ENCODE measurements at places on chromosomes 5 and 9. TPM values are rescaled to one million over a fixed set of nuclear protein-coding genes. Genes with fewer than 3 reads are reported as not detected.

DNA sequence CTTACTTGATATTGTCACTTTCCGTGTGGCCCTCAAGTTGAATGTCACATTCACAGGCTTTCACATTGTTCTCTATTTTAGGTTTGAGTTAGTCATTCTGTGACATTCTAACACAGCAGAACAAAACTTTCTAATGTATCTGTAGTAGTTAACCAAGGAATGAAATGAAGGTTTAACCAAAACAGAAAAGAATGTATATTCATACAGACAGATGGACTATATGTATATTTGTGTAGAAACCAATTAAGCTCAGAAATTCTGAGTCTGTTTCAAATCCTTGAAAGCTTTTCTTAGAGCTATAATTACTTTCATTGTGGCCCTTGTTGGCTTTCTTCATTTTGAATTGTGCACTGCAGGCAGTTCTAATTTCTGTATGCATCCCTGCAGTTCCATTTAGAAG, 654.7 kb downstream of the LRRC70 start:
- DNase-seq = no peak

- DNase-seq = no peak
Observed at GRCh38 chr5:10712574-10713366, 48.3 kb downstream of the DAP start.

DNA sequence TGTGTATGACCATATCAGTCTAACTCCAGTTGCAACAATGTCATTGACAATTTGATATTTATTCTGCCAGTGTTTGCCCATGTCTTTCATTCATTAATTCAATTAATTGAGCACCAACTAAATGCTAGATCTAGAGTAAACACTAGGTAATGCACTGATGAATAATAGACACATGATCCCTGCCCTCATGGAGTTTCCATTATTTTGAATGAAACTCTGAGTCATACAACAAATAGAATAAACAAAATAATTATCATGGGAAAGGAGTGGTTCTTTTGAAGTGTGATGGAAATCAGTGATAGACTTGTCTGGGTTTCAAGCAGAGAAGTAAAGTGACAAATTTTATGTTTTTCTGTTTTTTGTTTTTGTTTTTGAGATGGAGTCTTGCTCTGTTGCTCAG, 4.6 kb downstream of the ARHGEF37 start:
- DNase-seq = no peak

The HMCN2 gene
- total RNA-seq = 30.9 TPM

DNA sequence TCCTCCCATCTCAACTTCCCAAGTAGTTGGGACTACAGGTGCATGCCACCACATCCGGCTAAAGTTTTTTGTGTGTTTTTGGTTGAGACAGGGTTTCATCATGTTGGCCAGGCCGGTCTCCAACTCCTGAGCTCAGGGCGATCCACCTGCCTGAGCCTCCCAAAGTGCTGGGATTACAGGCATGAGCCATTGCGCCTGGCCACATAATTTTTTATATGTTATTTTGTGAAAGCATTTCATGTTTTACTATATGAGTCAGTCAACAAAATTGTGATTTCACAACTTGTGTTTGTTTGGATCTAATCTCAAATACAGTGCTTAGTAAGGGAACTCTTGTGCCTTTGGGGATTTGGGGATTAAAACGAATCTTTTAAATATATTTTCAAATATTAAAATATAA, 20.0 kb upstream of the FAM120AOS start:
- DNase-seq = no peak

DNA sequence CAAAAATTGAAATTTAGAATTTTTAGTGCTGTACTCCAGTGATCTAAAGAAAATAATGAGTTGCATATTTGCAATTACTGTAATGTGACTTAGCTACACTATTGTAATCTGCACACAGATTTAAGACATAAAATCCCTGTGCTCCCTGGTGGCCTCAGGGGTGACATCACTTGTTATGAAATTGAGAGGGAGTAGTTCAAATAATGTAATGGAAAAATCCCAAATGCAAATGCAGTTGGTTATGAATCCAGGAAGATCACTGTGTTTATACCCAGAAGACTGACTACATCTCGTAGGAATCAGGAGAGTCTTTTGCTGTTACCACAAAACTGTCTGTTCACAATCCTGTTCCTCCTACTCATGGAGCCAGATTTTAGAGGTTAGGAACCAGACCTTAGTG, 178.7 kb upstream of the FBXL17 start:
- peak; percentile 50 for DNase-seq

The NR2F1 gene
- 31.2 TPM for total RNA-seq

DNA sequence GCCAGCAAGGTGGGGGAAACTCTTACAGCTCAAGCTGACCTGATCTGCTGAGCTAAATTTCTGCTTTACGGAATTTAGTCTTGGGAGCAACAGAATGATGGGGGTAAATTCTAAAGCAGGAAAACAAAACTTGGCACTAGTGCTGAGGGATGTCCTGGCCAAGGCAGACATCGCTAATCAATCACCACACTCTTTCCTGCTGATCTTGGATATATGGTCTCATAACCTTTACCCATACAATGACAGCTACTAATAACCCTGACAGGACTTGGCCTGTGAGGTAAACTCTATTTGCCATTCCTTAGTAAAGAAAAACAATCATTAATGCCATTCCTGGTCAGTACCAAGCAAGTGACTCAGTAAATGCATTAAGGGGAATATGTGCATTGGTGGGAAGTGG, 51.5 kb downstream of the PPARGC1B start:
- no peak for DNase-seq

DNA sequence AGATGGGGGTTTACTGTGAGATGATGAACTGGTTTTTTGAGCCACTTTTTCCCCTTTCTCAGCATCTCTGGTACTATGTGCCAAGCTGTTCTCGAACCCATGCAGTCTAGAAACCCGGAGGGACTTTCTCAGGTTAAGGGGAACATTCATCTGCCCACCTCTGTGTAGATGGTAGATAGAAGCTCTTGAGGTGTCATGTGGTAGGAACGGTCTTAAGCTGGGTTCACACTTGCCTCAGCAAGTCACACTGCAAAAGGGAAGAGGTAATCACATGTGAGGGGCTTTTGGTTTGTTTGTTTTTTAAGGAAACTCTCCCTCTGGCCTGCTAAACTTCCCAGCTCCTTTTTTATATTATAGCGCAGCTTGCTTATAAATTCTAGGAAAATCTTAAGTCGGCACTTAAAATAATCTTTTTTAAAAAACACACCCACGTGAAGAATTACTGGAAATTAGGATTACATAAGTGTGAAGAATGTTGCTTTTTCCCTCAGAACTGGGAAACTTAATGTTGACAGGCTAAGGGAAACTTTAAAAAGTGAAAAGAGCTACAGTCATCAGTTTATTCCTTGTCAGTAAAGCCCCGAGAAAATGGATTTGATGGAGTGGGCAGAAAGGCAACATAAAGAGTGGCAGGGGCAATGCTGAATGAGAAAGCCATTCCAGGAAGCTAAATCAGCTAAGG, 430.3 kb downstream of the ARHGEF28 start:
- DNase-seq = peak; percentile 63

The PCDHB3 gene
- 3.7 TPM for total RNA-seq

The IPO11 gene
- 38.9 TPM for total RNA-seq

The C9orf50 gene
- total RNA-seq = not detected

The GFI1B gene
- total RNA-seq = 0.51 TPM

- no peak for DNase-seq
Observed at GRCh38 chr5:45793638-45794532, 97.7 kb upstream of the HCN1 start.

The SH3GL2 gene
- total RNA-seq = 0.21 TPM

- no peak for DNase-seq
Observed at GRCh38 chr5:152271420-152271819, 133.7 kb downstream of the NMUR2 start.

The KIF20A gene
- 24.8 TPM for total RNA-seq

The MAMDC4 gene
- total RNA-seq = 3.8 TPM

The TMC1 gene
- total RNA-seq = 0.62 TPM

GRCh38 chr5:153744751-153745150, 254.3 kb downstream of the GRIA1 start:
- DNase-seq = no peak

DNA sequence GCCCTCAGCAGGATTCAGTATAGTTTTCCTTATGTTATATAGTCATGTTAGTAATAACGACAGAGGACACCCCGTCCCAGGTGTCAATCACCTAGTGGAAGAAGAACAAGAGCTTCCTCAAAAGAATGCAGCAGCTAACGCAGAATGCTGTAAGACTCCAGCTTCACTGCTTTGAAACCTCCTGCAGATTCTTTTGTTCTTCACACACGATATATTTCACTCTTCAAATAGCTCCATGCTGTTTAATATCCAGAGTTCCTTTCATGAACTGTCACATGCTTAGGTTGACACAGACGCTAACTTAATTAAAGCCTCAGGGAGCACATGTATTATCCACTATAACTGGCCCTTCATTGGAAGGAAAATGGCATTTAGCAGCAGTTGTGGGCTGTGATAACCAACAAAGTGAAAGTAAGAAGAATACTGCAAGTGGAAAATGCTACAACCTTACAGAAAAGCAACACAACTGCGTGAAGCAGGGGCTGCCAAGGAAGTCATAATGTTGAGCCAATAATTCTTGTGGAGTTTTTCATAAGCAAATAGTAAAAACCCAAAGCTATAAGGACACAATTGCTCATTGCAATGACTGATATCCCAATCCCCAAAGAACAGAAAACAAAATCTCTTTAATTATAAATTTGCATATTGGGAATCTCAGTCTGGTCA, 387.5 kb downstream of the PLK2 start:
- DNase-seq = peak; percentile 27

The ARRDC1 gene
- total RNA-seq = 20.0 TPM

Data from tongue (tissue), 3 donors.